ENCODE measurements at places on chromosomes 5 and 9.

DNA sequence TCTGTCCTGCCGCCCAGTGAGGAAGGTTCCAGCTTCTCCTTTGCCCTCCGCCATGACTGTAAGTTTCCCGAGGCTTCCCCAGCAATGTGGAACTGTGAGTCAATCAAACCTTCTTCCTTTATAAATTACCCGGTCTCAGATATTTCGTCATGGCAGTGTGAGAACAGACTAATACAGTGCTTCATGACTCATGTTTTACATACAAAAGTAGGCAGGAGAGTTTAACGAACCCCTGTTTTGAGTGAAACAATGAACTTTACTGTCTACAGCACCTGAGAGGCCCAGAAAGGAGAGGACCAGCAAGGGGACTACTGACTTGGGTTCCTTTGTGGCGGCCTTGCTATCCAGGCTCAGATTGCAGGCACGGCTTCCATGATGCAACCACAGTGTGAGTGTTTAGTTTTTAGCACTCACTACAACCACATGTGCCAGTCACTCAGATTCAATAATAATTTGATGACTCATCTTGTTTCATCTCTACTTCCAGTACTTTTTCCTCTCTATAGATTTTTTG is 139.1 kb upstream of the CLINT1 start:
- DNase-seq: peak; percentile 17

- DNase-seq: no peak
Measured at GRCh38 chr5:95783661-95784060, 38.9 kb downstream of the GLRX start.

DNA sequence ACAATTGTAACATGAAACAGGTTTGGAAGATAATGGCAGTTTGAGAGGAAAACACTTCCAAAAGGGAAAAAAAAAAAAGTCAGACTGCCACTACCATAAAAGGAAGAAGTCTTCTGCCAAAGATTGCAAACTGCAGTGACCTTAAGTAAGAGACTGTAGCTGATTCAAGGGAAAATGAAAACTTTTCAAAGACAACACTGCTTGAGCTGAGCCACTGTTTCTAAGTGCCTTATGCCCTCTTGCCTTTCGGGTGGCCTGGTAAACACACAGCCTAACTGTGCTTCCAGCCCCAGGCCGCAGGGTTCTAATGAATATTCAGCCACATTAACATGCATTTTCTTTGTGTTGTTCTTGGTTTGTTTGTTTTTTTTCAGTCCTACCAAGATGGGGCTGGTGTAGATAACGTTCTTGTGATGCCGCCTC is 354.6 kb downstream of the BNC2 start:
- no peak for DNase-seq

GRCh38 chr5:126967808-126968466 is 62.4 kb downstream of the MARCHF3 start:
- no peak for DNase-seq

DNA sequence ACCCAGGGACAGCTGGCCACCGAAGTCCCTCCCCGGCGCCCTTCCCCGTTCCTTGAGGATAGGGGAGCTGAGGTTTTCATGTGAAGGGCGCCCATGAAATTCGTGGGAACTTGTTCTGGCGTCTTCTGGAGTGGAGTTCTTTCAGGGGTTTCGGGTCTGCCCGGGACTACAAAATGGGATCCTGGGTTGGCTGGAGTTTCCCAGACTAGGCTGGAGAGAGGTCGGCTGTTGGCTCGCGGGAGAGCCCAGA is 3.6 kb upstream of the RGMB start:
- DNase-seq: peak; percentile 60

GRCh38 chr5:116453988-116454411 is 120.6 kb downstream of the SEMA6A start:
- peak; percentile 72 for DNase-seq

- no peak for DNase-seq
Measured at GRCh38 chr9:26219961-26220360, 541.7 kb upstream of the TUSC1 start.

Data from kidney tubule cell (primary cell).